ENCODE measurements at places on chromosomes 5 and 9. TPM values are rescaled to one million over a fixed set of nuclear protein-coding genes. Genes with fewer than 3 reads are reported as not detected.

DNA sequence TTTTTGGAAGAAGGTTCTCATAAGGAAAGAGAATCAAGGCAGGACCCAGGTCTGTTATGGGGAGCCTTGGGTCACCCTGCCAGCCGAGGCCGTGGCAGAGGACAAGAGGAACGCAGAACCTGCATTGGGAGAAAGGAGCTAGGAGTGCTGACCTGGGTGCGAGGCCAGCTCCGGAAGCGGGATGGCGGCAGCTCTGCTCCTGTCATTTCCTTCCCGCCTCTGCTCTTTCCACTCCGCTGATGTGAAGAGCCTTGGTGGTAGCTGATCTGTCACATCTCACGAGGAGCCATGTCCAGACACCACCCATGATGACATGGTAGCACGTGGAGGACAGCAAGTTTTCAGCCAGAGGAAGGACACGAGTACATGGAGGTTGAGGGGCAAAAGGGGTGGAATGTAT is 109.5 kb upstream of the COL5A1 start:
- H3K27ac ChIP-seq = no peak overlapping the region
- no peak overlapping the region for H3K4me3 ChIP-seq
- no peaks in the 10 kb centered on the region for H3K4me1 ChIP-seq
- no peaks in the 10 kb centered on the region for H3K27me3 ChIP-seq
- no peaks in the 10 kb centered on the region for H3K36me3 ChIP-seq
- no peak for DNase-seq

- no peak overlapping the region for H3K4me3 ChIP-seq
- no peaks in the 10 kb centered on the region for H3K4me1 ChIP-seq
- no peak for DNase-seq
- no peak overlapping the region for H3K27ac ChIP-seq
- H3K36me3 ChIP-seq = no peaks in the 10 kb centered on the region
- no peaks in the 10 kb centered on the region for H3K27me3 ChIP-seq
Observed at GRCh38 chr9:136306211-136307208, 2.6 kb upstream of the CCDC187 start.

- DNase-seq = no peak
- no peaks in the 10 kb centered on the region for H3K27me3 ChIP-seq
- H3K4me1 ChIP-seq = no peaks in the 10 kb centered on the region
- no peak overlapping the region for H3K4me3 ChIP-seq
- H3K27ac ChIP-seq = no peak overlapping the region
Observed at GRCh38 chr5:174145821-174146220, 100.3 kb downstream of the NSG2 start.

- no peak for DNase-seq
- no peaks in the 10 kb centered on the region for H3K4me1 ChIP-seq
- no peaks in the 10 kb centered on the region for H3K27me3 ChIP-seq
- peak overlapping the region; percentile 81 for H3K27ac ChIP-seq
Observed at GRCh38 chr5:172832383-172833315, 1.4 kb upstream of the ERGIC1 start.

The MAN2A1 gene
- total RNA-seq = 109 TPM

The HSPB3 gene
- total RNA-seq = not detected

DNA sequence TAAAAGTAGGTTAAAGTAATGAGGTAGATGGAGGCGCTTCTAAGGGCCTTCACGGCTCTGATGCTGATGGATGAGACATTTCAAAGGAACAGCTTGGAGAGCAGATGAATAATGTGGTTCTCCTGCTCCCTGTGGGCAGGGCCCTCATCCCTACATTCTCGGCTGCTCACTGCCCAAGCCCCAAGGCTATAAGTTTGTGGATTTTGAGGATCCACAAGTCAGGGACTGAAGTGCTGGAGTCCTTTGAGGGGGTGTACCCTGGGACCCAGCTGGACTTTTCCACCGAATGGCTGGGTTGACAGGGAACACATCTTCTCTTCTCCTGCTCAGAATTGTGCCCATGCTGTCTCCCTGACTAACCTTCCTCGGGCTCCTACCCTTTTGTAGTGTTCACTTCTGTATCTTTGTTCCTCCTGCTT is 21.4 kb upstream of the CXCL14 start:
- no peak overlapping the region for H3K4me3 ChIP-seq
- no peak for DNase-seq
- no peaks in the 10 kb centered on the region for H3K27me3 ChIP-seq
- no peaks in the 10 kb centered on the region for H3K36me3 ChIP-seq
- H3K4me1 ChIP-seq = no peaks in the 10 kb centered on the region

The FAM78A gene
- total RNA-seq = 0.26 TPM

DNA sequence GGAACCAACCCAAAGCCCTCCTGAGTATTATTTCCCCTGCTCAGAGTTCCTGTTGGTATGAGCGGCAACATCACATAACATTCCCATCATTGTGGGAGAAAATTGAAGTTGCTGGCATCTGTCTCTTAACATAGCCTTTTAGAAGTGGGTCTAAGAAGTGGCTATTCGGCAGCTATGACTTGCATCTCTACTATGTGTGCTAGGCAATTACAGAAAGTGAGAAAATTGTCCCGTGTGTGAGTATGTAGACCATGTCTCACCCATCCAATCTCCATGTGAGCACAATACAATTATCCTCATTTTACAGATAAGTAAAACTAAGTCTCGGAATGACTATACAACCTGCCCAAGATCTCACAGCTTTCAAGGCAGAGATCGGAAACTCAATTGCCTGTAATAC is 239.4 kb upstream of the ZNF462 start:
- H3K36me3 ChIP-seq = no peaks in the 10 kb centered on the region
- H3K27ac ChIP-seq = no peak overlapping the region
- H3K4me3 ChIP-seq = no peak overlapping the region
- no peaks in the 10 kb centered on the region for H3K27me3 ChIP-seq

- H3K27me3 ChIP-seq = no peaks in the 10 kb centered on the region
- H3K36me3 ChIP-seq = no peaks in the 10 kb centered on the region
- H3K27ac ChIP-seq = no peak overlapping the region
Observed at GRCh38 chr9:69645488-69645887, 26.7 kb downstream of the APBA1 start.

DNA sequence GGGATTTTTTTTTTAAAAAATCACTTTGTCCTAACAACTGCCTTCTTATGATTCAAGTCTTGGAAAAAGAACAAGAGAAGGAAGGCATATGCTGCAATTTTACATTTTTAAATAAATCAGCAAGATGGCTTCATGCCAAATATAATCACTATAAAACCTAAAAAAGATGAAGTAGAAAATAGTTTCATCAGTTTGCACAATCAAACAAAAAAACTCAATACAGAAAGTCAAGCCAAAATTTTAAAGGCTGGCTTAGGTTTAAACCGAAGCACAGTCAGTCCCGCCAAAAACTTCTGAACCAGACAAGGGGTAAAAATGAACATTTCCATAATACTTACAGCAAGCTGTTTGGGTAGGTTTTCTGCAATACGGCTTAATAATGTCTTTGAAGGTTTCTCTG is 57.3 kb downstream of the ZFR start:
- H3K27me3 ChIP-seq = no peaks in the 10 kb centered on the region
- no peaks in the 10 kb centered on the region for H3K36me3 ChIP-seq
- no peak overlapping the region for H3K4me3 ChIP-seq
- H3K27ac ChIP-seq = peak overlapping the region; percentile 58
- peaks cover 15% of the 10 kb centered on the region for H3K4me1 ChIP-seq
- DNase-seq = no peak

The PCDHGB5 gene
- 16.5 TPM for total RNA-seq

DNA sequence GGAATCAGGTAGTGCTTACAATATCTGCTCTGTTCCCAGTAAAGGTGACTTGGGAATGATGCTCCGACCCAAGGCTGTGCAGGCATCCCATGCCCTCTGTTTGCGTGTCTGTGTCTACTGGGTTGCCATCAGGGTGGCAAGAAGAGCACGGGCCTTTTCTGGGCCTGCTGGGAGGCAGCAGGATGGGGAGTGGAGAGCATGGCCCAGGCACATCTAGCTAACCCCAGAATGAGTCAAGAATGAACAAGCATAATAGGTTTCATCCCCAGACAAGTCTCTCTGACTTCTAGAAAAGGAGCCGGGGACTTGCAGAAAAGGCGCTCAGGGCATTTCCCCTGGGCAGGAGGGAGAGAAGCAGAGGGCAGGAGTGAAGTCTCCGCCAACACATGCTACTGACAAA is 260.4 kb downstream of the IRX1 start:
- no peaks in the 10 kb centered on the region for H3K36me3 ChIP-seq
- no peak overlapping the region for H3K27ac ChIP-seq
- H3K4me3 ChIP-seq = no peak overlapping the region

The ZNF454 gene
- total RNA-seq = 8.4 TPM

GRCh38 chr5:142117579-142118151 is 9.1 kb downstream of the NDFIP1 start:
- no peak overlapping the region for H3K4me3 ChIP-seq
- no peak for DNase-seq
- H3K4me1 ChIP-seq = peaks cover 4% of the 10 kb centered on the region
- H3K27ac ChIP-seq = no peak overlapping the region

The ADAMTSL1 gene
- 164 TPM for total RNA-seq

The NR4A3 gene
- 5.5 TPM for total RNA-seq

All from uterus (tissue), 4 donors.